Umbilical cord (tissue), 2 donors: ENCODE measurements at places on chromosomes 5 and 9. TPM values are rescaled to one million over a fixed set of nuclear protein-coding genes. Genes with fewer than 3 reads are reported as not detected.

Gene PCDHGB5
- 15.4 TPM for total RNA-seq

Gene STPG3
- total RNA-seq: 1.9 TPM

Gene PTGER4
- total RNA-seq: 23.6 TPM

Gene PCYOX1L
- total RNA-seq: 7.7 TPM

Gene MLLT3
- total RNA-seq: 23.1 TPM

Gene LCN9
- not detected for total RNA-seq

Gene PCDHB9
- 1.9 TPM for total RNA-seq
